ENCODE measurements at places on chromosomes 2 and 18. TPM values are rescaled to one million over a fixed set of nuclear protein-coding genes. Genes with fewer than 3 reads are reported as not detected.

Gene CCDC141
- total RNA-seq, result not detected

- no peak for DNase-seq
These were observed 8.8 kb upstream of the ZNF516 start for GRCh38 chr18:76503649-76504386.

Gene SERTAD2
- total RNA-seq, result 17.4 TPM

Gene SMARCAL1
- total RNA-seq, result 23.6 TPM

Gene C18orf32
- 47.8 TPM for total RNA-seq

Gene MEP1B
- total RNA-seq, result not detected

All from osteocyte (in vitro differentiated cells).